HS-5 (cell line): ENCODE measurements at places on chromosomes 13 and 19.

GRCh38 chr13:112781881-112782361 lies 92.1 kb downstream of the ATP11A start:
- no peak for DNase-seq

GRCh38 chr13:37067874-37068273 lies 8.4 kb upstream of the SUPT20H start:
- no peak for DNase-seq

GRCh38 chr13:99657848-99658260 lies 156.6 kb downstream of the TM9SF2 start:
- DNase-seq, result no peak

GRCh38 chr13:98823442-98823841 lies 71.0 kb upstream of the SLC15A1 start:
- no peak for DNase-seq

DNA sequence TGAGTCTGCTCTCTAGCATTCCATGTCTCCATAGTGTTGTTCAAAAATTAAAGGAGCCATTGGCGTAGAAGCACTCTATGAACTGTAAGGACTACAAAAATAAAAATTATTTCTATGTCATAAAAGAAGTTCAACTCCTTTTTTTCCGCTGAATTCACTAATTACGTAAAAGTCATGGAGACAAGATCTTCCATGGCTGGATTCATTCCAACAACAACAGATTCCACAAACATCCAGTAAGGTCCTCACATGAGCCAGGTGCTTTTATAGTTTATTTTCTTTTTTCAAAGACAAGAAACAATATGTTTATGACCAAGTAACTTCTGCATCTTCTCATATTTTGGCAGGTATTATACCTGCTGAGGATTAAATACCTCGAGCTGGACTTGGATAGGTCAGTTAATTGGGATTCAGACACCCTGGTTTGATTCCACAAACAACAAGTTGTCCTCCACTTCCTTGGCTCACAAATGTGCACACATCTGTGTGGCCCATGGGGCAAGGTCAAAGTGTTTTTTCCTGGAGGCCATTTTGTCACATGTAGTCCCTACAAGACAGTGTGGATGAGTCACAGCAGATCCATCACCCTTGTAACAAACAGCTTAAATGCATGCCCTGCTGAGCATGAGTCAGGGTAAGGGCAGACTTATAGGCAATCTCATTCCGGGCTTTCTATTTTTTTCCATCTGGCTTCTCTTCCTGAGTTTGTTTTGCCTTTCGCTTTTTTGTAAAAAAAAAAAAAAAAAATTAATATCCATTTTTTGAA lies 475.6 kb downstream of the COG6 start:
- DNase-seq, result no peak

DNA sequence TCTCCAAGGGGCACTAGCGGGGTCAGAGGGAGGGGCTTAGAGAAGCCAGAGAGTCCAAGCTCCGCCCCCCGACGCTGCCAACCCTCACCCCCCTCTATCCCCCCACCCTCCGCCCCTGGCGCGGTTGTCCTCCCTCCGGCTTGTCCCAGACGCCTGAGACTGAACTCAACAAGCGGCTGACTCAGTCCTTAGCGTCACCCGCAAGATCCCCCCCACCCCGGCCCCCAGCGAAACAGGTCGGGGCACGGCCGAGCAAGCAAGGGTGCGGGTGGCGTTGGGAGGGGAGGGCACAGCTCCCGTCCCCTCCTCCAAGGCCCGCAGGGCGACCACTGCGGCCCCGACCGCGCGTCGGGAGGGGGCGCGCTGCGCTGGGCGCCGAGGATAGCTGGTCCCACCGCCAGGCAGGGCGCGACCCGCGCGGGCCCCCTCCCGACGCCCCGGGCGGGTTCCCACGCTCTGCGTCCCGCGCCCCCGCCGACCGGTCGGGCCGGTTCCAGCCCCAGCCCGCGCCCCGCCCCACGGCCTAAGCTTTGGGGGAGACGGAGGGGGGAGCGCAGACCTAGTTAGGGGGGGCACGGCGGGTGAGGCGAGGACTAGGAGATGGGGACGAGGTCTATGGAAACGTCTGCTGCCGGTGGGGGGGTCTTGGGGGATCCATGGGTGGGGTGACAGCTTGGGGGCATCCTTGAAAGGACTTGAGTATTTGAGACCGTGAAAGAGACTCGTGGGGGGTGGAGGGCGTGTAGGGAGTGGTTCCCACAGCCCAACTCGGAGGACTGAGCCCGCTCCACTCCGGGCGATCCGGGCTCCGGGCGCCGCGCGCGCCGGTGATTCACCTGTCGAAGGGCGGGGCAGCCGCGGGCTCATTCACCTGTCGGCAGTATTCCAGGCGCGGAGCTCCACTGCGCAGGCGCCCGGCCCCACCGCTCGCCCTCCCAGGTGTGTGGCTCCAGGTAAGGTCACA lies 5.1 kb downstream of the NOTCH3 start:
- DNase-seq, result no peak

DNA sequence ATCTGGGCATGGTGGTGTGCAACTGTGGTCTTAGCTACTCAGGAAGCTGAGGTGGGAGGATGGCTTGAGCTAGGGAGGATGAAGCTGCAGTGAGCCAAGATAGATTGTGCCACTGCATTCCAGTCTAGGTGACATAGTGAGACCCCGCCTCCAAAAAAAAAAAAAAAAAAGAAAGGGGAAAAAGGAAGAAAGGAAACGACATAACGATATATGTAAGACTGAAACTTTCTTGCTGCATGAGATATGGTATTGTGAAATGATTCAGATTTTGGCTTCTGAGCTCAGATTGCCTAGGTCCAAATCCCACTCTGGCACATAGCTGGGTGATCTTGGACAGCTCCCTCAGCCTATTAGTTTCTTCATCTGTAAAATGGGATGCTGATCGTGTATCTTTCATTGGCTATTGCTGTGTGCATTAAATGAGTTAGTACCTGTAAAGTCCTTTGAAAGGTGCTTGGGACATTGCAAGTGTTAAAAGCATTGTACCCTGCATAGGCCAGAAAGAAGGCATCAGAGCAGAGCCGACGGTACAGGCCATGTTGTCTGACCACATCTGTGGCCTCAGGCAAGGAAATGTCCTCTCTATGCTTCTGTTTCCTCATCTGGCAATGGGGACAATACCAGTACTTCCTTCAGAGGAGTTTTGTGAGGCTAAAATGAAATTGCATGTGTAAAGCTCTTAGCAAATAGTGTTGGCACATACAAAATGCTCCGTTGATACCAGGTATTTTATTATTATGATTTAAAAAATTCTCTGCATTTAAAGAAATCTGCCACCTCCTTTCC lies 32.6 kb upstream of the SLC46A3 start:
- DNase-seq, result no peak

DNA sequence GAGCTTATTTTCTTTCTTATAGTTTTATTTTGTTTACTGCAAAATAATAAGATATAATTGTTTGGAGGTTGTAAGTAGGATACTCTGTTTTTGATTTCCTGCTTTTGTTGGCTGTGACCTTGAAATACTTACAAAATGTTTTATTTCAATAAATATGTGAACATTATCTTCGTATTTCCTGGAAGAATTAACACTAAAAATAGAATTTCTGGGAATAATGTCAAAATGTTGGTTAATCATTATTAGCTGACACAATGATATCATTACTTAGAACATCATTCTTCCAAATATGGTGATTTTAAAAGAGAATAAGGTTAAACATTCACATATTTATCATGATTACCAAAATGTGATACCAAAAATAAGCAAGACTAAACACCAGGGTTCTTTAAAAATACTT lies 1148.6 kb upstream of the PRR20A start:
- no peak for DNase-seq
